ENCODE measurements at places on chromosomes 4 and X.

- DNase-seq: peak; percentile 44
Measured at GRCh38 chr4:112523008-112523721, 7.2 kb upstream of the NEUROG2 start.

- no peak for DNase-seq
Measured at GRCh38 chr4:40562681-40563080, 67.0 kb downstream of the RBM47 start.

GRCh38 chrX:135513130-135513515, 7.3 kb upstream of the INTS6L start:
- DNase-seq: no peak

GRCh38 chrX:35696760-35697234, 101.3 kb upstream of the MAGEB16 start:
- DNase-seq: no peak

- DNase-seq: peak; percentile 86
Measured at GRCh38 chr4:7803992-7804755, 135.5 kb downstream of the AFAP1 start.

- DNase-seq: no peak
Measured at GRCh38 chr4:173752610-173753230, 222.7 kb upstream of the HAND2 start.

DNA sequence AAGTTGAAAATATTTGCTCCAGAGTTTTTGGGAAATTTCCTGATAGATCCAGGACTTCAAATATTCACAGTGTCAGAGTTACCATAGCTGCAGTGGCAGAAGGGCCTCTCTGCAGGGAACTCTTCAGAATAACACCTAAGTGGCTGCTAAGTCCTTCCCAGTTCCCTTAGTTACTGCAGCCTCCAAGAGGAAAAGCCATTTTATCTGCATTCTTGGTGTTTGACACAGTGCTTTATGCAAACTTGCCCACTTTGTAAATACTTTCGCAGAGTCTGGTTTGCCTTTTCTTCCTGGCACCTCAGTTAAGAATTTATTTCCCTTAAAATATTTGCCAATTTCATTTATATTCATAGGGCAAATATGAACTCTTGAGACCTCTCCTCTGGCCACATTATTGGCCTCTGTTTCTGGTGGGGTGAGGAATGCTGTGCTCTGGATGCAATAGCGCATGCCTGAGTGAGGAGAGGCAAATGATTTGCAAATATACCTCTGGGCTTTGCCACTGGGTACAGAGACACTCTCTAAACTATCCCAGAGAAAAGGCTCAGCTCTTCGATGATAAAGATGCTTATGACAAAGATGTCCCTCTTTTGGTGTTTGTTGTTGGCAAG, 566.3 kb upstream of the NR3C2 start:
- DNase-seq: no peak

DNA sequence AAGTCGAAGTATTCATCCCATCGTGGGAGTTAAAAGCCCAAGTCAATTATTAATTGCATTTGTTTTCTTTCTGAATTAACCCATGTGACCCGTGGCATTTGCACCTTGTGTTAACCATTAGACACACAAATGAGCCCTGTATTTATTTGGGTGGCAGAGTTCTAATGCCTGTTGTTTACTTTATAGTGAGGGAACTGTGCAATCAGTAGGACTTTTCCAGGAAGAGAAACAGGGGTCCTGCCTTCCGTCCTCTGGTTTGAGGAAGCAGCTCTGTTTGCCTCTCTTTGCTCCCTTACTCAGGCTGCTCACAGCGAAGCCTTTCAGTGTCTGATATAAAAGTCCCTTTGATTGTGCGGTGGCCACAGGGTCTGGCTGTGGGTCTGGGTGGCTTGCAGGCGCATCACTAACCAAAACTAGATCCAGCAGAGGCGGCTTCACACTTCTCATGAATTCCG, 263.6 kb downstream of the PTTG2 start:
- DNase-seq: no peak

GRCh38 chr4:103887191-103887590, 167.4 kb upstream of the TACR3 start:
- DNase-seq: no peak

- DNase-seq: peak; percentile 52
Measured at GRCh38 chr4:1345903-1346780, 866 bp upstream of the UVSSA start.

DNA sequence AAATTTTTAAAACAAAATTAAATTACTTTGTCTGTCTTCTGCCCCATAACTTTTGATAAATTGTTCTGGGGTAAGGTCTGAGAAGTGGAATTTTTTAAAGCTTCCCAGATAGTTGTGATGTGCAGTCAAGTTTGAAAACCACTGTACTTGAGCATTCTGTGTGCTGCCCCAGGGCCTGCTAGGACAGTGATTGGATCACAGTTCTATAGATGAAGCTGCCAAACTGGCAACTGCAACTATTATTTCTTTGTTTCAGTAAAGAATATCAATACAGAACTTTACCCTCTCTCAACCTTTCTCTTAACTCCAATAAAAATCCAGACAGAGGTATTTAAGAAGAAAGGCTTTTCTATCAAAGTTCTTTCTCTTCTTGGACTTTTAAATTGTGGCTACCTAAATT, at the start of gene OPRPN:
TSS of gene OPRPN (plus strand) at position 361 of the 400 bp plus-strand sequence. CDS start 1,346 bp downstream, outside the sequence.
- no peak for DNase-seq

GRCh38 chr4:105236916-105237311, 90.2 kb downstream of the TET2 start:
- DNase-seq: no peak

DNA sequence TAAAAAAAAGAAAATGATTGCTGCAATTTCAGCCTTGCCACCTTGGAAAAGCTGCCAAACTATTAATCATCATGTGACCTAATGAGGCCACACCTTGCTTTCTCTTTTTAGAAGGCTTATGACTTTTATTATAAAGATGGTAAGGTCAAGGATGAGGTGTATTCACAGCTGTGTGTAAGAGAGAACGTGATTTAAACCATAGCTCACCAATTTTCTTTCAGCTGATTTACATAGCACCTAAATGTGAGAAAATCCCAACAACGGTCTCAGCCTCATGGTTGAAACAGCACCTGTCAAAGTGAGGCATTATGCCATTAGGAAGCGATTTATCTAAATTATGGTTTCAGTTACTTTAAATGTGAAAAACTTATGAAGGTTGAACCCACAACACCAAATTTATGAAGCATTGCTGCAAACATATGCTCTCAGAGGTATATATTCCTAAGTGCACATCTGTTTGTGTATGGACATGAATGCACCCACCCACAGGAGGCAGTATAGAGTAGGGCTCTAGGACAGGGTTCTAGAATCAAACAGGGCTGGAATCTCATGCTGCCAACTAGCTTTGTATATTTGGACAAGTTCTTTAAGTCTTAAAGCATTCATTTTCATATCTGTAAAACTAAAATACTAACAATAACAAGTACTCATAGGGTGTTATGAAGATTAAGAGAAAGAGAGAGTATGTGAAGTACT, 40.7 kb downstream of the ANXA3 start:
- no peak for DNase-seq

GRCh38 chrX:1002611-1003010, 209.8 kb downstream of the CRLF2 start:
- no peak for DNase-seq

- no peak for DNase-seq
Measured at GRCh38 chr4:47538825-47539154, 53.7 kb downstream of the ATP10D start.

DNA sequence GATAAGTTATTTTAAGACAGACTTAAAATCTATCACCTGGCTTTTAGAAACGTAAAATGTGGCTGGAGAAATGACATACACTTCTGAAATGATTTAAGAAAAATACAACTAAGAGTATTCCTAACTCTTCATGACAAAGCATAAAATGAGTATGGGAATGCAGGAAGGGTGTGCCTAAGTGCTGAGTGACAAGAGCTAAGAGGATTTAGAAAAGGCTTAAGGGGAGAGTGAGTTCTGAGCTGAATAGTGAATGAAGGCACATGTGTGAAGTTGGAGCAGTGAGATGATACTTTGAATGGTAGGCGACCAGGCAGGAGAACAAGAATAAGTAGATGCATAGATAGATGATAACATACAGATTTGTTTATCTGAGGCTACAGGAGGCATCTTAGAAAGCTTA, 458.3 kb upstream of the TENM3 start:
- DNase-seq: no peak

- no peak for DNase-seq
Measured at GRCh38 chr4:100061835-100062234, 111.8 kb upstream of the H2AZ1 start.

GRCh38 chr4:4256799-4257198, 8.8 kb upstream of the TMEM128 start:
- DNase-seq: no peak

GRCh38 chr4:60682901-60683300, 517.2 kb upstream of the ADGRL3 start:
- no peak for DNase-seq

GRCh38 chr4:95439071-95439470, 109.7 kb downstream of the UNC5C start:
- no peak for DNase-seq

- no peak for DNase-seq
Measured at GRCh38 chr4:60396341-60397049, 803.6 kb upstream of the ADGRL3 start.

DNA sequence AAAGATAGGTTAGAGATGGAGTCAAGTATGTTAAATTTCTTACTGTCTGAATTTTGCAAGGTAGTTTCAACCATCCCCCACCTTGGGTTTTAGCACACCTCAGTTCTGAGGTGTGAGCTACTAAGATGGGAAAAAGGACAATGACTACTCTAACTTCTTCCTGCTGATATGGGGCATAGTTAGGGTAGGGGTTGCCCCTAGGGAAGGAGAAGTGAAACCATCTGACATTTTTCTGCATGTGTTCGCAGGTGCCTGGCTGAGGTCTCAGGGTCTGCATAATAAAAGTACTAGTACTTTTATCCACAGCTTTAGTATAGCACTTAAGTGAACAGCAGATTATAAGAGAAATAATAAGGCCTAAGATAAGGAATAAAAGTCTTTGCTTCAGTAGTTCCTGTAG, 129.5 kb upstream of the CYSLTR1 start:
- no peak for DNase-seq

DNA sequence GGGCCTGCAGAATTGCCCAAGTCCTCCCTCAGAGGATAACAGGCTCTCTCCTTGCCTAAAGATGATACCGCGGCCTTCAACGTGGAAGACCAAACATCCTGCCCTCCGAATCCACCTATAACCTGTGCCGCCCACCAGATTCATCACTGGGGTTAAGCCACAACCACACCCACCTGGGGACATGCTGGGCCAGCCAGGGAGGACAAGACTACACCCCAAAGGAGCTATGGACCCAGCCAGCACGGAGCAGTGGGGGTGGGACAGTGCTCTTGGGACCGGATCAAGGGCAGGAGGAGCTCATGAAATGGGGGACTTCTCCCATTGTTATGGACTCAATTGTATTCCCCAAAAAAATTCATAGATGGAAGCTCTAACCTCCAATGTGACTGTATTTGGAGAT, 6.8 kb upstream of the MAN2B2 start:
- no peak for DNase-seq

DNA sequence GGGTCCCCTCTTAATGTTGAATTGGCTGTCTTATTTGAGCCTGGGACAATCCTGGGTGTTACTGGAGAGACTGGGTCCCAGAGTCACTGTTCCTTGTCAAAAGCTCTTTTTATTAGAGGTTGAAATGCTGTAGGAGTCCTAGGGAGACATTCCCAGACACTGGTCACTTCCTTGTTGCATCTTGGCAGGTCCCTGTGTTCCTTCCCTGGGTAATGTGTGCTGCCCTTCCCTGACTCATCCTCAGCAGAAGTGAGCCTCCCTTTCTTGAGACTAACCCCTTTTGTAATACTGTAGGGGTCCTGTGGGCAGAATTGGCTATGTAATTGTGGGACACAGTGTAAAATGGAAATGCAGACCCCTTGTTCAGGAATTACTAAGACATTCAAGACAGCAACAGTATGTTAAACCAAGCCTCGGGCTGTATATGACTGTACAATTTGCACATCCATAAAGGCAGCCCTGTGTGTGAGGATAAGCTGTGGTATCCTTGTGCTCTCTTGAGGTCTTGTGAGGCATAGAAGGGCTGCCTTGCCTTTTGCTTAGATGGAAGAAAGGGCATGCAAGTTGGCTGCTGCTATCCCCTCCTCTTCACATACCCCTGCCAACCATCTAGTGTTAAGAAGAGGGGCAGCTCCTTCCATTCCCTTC, 53.5 kb downstream of the DCLK2 start:
- DNase-seq: no peak

GRCh38 chr4:102825261-102826091, 1.9 kb downstream of the UBE2D3 start:
- no peak for DNase-seq

GRCh38 chrX:10110316-10110935, 46.3 kb upstream of the CLCN4 start:
- no peak for DNase-seq

DNA sequence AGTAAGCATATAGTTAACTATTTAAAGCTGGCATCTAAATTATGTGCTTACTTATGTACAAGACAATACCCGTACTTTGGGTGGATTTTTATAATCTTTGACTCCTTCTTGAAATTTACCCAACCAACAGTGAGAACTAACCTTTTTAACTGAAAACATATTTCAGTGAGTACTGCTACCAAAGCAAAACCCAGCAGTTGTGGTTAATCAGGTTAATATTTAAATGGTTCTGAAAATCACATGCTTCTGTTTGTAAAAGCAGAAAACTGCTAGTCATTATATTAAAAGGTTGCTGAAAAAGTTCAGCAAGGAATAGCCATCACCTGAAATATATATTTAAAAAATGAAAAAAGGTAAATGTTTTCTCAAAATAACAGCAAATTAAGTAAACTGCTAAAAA, 20.0 kb downstream of the UBE2D3 start:
- DNase-seq: no peak

- no peak for DNase-seq
Measured at GRCh38 chrX:100931925-100932285, 3.2 kb upstream of the XKRX start.

GRCh38 chr4:153765894-153766293, 6.1 kb upstream of the RNF175 start:
- no peak for DNase-seq

- DNase-seq: no peak
Measured at GRCh38 chr4:87188932-87189331, 31.5 kb downstream of the KLHL8 start.

- no peak for DNase-seq
Measured at GRCh38 chr4:987624-988513, 1.0 kb downstream of the IDUA start.

- DNase-seq: no peak
Measured at GRCh38 chrX:115289465-115289864, at the start of gene LUZP4. TSS of gene LUZP4 (plus strand) at chrX:115289715. CDS start at chrX:115289760, 45 bp downstream.

GRCh38 chr4:8409264-8410065, 31.1 kb downstream of the ACOX3 start:
- DNase-seq: no peak

- DNase-seq: no peak
Measured at GRCh38 chr4:3406431-3406830, 35.3 kb upstream of the HGFAC start.

DNA sequence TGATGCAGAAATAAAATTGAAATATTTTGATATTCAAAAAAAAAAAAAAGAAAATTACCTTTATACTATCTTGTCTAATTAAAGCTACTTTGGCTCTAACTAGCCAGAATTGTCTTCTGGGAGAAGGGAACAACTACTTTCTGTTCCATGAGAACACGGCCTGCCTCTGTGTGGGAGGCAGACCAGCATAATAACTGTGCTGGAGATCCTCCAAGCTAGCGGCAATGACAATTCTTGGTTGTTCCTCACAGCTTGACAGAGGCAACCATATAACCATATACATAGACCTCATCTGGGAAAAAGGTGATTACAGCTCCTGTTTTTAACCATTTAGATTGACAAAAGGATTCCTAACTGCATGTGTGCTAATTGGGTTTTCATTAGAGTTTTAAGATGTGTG, 95.7 kb downstream of the RBMX2 start:
- DNase-seq: no peak

- no peak for DNase-seq
Measured at GRCh38 chr4:150160473-150160872, 82.2 kb downstream of the DCLK2 start.

- no peak for DNase-seq
Measured at GRCh38 chrX:111264385-111264784, 5.9 kb downstream of the CAPN6 start.
